ENCODE measurements at places on chromosomes 7 and 10. TPM values are rescaled to one million over a fixed set of nuclear protein-coding genes. Genes with fewer than 3 reads are reported as not detected.
A peak's percentile ranks its signal among the peaks of the same experiment; 100 is the strongest.

GRCh38 chr10:48240196-48240595 is 34.3 kb downstream of the FRMPD2 start:
- DNase-seq = no peak

- DNase-seq = no peak
These were observed 30.7 kb downstream of the ST8SIA6 start for GRCh38 chr10:17423632-17424186.

DNA sequence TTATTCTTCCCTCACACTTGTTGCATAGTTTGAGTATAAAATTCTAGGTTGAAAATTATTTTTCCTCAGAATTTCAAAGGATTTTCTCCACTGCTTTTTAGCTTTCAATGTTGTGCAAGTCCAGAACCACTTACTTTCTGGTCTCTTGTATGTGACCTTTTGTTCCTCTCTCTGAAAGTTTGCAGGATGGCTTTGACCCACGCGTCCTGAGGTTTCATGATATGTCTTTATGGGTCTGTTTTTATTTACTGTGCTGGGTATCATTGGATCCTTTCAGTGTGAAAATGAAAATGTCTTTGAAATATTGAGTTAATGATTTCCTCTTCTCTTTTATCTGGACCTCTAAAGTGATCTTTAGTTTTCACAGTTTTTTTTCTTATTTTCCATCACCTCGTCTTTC is 38.5 kb downstream of the C1GALT1 start:
- DNase-seq = no peak

- no peak for DNase-seq
These were observed 99.5 kb upstream of the ABI1 start for GRCh38 chr10:26960308-26960707.

- no peak for DNase-seq
These were observed 106.2 kb downstream of the SNX10 start for GRCh38 chr7:26397796-26398426.

- no peak for DNase-seq
These were observed 67.3 kb downstream of the SPDYE5 start for GRCh38 chr7:75559355-75559975.

DNA sequence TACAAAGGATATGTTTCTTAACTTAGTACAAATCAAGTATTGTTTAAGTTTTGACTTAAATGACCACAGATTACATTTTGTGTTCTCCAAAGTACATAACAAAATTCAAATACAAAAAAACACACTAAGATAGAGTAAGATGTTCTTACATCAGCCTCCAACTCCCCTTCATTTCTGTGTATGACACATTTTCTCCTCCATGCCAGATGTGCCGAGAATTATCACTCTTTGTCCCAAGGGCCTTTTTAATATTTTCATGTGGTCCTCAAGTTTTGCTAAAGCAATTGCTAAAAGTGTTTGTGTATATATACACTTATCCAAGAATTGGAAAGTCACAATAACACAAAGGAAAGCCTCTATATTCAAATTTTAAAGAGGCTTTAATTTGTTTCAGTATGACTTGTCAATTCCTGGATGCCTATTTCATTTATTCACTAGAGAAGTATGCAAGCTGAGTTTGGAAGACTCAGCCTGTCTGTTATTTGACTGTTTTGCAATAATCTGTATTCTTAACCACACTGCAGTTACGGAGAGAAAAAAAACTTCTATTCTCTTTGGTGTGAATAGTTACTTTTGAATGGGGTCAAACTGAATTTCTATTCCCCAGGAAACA is 586.4 kb upstream of the SEMA3D start:
- no peak for DNase-seq

- DNase-seq = no peak
These were observed 228.5 kb downstream of the MTERF1 start for GRCh38 chr7:91651986-91652385.

GRCh38 chr7:30971440-30971839 is 7.7 kb downstream of the GHRHR start:
- DNase-seq = no peak

GRCh38 chr10:6563075-6563474 is 17.0 kb downstream of the PRKCQ start:
- no peak for DNase-seq

DNA sequence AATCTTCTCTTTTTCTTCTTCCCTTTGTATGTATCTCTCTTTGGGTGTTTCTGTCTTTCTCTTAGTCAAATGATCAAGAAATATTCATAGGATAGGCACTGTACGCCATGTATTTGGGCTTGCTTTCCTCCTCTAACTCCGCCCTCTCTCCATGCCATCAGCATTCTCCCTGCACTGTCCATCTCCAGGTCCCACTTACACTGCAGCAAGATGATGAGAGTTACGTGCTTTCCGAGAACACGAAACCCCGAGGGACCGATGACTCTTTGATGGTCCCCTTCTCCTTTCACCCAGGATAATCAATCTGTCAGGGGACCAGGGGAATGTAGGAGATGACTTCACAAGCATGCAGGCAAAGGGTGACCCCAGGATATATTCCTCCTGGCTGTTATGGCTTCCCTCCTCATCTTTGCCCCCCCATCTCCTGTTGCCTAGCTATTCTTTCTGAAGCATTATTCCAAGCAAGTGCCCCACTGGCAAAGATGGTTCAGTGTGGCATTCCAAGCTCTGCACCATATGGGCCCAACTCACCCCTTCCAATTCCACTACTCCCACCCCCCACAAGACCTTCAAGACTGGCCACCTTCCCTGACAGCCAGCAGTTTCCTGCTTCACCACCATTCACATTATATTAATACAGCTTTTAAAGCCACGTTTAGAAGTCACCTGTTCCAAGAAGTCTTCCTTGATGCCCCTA is 40.0 kb downstream of the HIF1AN start:
- DNase-seq = no peak

GRCh38 chr7:6166443-6166891 is 106.0 kb downstream of the CYTH3 start:
- no peak for DNase-seq

DNA sequence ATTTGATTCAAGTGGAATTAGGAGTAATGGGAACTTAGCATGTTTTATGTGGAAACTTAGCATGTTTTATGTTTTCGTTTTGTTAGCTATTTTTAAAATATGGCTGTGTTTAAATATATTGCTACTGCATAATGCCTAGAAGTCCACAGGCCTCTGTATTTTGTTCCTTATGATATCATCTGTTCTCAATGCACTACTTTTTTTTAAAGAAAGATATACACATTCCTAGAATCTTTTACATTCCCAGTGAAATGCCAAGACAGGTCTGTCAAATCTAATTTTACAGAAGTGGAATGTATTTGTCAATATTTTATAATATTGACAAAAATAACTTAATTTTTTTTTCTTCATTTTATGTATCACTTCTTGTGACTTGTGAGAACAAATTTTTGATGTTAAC is 51.6 kb downstream of the ST7 start:
- DNase-seq = no peak

DNA sequence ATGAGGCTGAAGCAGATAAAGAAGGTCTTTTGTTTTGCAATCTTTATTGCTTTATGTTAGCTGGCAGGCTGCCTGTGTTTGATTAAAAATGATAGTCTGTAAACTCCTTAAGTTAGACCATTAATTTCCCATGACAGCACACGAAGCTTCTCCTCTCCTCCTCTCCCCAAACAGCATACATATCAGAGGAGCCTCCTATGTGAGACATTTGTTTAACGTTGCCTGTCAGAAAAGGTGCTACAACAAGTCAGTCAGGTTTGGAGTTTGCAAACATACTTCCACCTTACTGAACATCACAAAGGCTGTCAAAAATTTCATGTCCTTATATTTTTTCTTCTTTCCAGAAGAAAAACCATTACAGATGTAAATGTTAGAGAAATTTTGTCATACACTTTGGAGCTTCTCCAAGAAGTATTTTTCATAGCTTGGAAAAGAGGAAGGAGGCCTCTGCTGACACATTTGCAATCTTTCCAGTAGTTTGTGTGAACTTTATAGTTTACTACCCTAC is 393.1 kb downstream of the EXOC4 start:
- DNase-seq = no peak

DNA sequence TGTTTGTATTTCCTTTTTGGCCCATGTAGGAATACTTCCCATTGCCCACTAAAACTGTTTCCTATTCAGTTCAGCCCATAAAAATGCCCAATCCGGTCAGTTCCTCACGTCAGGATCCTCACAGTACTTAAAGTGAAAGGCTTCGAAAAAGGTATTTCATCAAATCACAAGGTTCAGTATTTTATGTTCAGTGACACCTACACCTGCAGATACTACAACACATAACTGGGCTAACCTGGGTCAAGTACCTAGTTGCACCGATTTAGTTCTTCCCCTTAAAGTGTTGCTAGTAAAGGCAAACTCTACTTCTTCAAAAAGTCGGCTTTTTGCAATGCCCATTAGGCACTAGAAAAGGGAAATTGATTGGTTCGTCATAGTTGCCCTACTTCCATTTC is 1.1 kb downstream of the SNX13 start:
- DNase-seq = peak; percentile 16

GRCh38 chr10:18501198-18501597 is 150.2 kb downstream of the NSUN6 start:
- no peak for DNase-seq

DNA sequence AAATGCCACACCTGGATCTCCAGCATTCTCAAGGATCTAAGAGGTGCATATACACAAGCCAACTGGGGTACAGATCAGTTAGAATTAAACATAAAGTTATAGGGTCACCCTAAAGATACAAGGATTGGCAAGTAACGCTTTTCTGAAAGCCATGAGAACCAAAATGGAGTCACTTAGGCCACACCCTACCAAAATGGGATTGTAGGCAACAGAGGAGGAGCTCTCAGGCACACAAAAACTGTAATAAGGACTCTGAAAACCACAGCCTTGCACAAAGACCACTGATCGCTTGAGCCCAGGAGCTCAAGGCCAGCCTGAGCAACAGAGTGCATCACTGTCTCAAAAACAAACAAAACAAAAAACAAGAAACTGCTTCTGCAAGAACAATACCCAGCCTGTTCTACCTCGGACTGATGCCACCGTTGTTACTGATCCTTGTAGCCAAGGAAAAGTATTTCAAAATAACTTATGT is 35.5 kb downstream of the SVOPL start:
- DNase-seq = peak; percentile 86

GRCh38 chr10:43228783-43229207 is 38.1 kb downstream of the RASGEF1A start:
- DNase-seq = no peak

GRCh38 chr10:97731346-97732051 is 5.4 kb upstream of the ZFYVE27 start:
- DNase-seq = peak; percentile 66

GRCh38 chr10:90856261-90856660 is 1.6 kb downstream of the HTR7 start:
- DNase-seq = no peak

DNA sequence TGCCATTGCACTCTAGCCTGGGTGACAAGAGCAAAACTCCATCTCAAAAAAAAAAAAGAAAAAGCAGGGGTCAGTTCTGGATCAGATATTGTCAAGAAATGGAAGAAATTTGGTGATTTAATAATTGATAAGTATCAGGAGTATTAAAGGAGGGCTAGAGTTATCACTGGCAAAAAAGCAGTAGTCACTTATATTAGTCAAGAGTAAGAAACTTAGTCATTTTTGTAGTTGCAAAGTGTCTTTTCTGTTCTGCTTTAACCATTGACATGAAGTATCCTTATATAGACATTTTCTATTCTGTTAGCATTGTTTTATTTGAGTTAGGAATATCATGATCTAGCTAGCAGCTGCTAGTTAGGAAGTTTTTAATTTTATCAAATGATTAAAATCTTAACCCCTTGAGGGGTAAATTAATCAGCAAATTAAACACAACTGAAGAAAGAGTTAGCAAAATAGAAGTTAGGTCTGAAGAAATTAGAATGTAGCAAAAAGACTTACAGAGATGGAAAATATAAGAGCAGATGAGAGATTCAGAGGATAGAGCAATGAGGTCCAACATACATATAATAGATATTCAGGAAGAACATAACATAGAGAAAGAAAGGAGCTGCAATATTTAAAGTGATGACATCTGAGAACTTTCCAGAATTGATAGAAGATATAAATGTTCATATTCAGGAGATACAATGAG is 7.3 kb upstream of the CCDC6 start:
- no peak for DNase-seq

DPY19L1 gene
- total RNA-seq = 32.6 TPM

PTPN20 gene
- total RNA-seq = not detected

KIAA1549 gene
- total RNA-seq = 1.8 TPM

EPHA1 gene
- 17.1 TPM for total RNA-seq

RBP3 gene
- total RNA-seq = not detected

CCDC6 gene
- total RNA-seq = 34.1 TPM

SLC18A3 gene
- total RNA-seq = not detected

CTNNA3 gene
- total RNA-seq = not detected

SAP25 gene
- not detected for total RNA-seq

VPS37D gene
- 6.3 TPM for total RNA-seq

KCNH2 gene
- total RNA-seq = not detected

NKX1-2 gene
- total RNA-seq = not detected

SRGN gene
- not detected for total RNA-seq

GPR15LG gene
- not detected for total RNA-seq

ANAPC16 gene
- total RNA-seq = 95.6 TPM

ELN gene
- 0.15 TPM for total RNA-seq

CFAP43 gene
- total RNA-seq = 0.24 TPM

CDC14C gene
- not detected for total RNA-seq

DRGX gene
- total RNA-seq = not detected

Data from HepG2 (cell line).